Activated T-helper 9 cell treated with anti-CD3 and anti-CD28 coated beads, Interleukin-2, amount 50 U/mL, for 16 hours (primary cell): ENCODE measurements at places on chromosomes 13 and 19.

DNA sequence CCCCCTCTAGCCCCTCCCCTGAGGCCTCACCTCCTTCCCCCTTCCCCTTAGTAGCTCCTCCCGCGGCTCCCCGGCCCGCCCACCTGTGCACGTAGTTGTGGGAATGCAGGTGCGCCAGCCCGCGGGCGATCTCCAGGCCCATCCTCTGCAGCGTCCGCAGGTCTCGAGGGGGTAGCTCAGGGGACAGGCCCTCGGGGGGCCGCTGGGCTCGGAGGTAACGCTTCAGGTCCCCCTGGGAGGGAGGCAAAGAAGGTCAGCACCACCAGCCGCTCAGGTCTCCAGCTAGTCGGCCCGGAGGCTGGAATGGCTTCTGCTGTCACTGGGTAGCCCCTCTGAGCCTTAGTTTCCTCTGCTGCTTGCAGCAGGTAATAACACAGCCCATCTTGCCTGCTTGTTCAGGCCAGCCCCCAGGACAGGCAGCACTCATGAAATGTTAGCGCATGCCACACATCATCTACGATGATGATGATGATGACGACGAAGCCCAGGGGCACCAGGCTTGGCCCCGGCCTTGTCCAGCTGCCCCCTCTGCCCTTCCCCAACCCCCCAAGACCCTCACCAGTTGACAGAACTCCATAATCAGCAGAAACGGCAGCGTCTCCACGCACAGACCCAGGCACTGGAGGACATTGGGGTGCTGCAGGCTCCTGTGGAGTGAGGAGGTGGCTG, 9.2 kb downstream of the LMTK3 start:
- DNase-seq, result no peak

- no peak for DNase-seq
Measured at GRCh38 chr13:113186061-113186900, 22.2 kb downstream of the PCID2 start.

- DNase-seq, result no peak
Measured at GRCh38 chr13:39684531-39685137, 29.2 kb downstream of the COG6 start.

DNA sequence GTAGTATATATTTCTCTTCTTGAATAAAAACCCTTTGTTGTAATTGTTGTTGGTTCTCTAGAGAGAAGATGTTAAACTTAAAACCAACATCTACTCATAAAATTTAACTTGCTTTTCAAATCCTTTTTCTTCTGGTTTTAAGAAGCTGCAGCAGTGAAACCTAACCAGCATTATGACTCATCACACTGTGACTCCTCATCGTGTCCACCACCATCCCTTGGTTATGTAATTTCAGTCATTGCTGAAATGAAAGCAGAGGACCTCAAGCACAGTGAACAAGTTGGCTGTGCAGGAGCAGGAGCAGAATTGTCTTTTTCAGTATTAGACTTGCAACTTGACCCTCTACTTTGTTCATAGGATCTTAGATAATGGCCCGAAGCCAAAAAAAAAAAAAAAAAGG, 64.9 kb upstream of the HTR2A start:
- DNase-seq, result no peak

GRCh38 chr13:43383498-43384165, 360.2 kb downstream of the DNAJC15 start:
- DNase-seq, result no peak

GRCh38 chr19:48969276-48970138, 4.4 kb downstream of the FTL start:
- no peak for DNase-seq

DNA sequence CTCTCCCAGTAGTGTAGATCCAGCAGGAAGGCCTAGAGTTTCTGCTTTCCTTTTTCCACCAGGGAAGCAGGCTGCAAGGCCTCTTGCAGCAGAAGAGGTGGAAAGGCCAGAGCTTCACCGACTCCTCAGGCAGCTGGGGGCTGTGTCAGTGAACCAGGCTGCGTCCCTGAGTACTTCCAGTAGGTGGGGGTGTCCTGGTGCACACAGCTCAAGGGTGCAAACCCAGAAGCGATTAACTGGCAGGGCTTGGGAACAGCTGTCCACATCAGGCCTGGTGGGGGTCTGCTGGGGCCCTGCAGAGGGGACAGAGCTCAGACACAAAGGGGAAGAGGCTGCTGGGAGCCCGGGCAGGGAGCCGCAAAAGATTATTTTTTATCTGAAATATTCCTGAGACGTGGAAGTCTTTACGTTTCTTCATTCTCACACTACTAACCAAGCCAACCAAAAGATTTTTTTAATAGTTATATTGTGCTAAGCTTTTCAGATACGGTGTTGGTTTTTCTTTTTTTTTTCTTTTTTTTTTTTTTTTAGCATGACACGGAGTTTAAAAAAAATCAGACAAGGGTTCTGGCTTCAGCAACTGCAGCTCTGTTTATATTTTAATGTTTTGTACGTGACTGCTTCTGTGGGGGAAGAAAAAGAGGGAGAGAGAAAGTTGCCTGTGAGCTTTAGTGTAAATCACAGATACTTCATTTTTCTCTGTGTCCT, 11.0 kb downstream of the TSHZ3 start:
- DNase-seq, result no peak

DNA sequence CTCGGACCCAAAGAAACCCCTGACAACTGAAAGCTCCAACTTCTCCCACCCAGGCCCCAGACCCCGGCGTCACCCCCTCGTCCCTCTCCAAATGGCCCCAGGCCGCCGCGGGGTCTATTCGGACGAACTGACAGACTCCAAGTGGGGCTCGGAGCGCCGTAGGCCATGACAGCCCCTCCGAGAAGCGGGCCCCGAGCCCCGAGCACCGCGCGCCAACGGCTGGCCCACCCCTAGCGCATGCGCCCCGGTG, 360 bp downstream of the DDX39A start:
- DNase-seq, result no peak

DNA sequence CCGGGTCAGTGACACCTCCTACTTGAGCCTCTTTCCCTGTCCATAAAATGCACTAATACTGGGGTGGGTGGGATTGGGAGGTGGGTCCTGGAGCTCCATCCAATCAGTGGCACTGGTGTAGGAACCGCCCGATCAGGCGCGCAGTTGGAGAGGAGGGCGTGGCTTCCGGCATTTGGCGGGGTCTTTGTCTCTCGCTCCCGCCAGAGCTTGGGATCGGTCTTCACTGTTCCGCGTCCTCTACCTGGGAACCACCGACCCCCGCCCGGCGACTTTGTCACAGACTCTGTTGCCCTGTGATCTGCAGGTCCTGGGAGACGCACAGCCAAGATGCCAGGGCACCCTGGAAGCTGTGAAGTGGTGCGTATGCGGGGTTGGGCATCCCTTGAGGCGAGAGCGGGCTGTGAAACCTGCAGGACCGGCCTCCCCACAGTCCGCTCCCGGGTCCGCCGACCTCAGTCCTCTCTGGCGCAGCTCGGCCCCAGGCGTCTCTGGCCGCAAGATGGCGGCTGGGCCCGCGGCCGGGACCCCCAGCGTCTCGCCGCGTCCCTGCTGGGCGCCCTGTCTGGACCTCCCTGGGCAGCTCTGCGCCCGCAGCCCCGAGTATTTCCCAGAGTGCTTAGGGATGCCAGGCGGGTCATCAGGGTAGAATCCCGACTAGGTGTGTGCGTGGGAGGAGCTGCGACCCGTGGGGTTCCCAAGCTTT, 41.6 kb upstream of the ZNF730 start:
- DNase-seq, result no peak

GRCh38 chr13:77623806-77624205, 73.7 kb upstream of the SLAIN1 start:
- DNase-seq, result no peak

DNA sequence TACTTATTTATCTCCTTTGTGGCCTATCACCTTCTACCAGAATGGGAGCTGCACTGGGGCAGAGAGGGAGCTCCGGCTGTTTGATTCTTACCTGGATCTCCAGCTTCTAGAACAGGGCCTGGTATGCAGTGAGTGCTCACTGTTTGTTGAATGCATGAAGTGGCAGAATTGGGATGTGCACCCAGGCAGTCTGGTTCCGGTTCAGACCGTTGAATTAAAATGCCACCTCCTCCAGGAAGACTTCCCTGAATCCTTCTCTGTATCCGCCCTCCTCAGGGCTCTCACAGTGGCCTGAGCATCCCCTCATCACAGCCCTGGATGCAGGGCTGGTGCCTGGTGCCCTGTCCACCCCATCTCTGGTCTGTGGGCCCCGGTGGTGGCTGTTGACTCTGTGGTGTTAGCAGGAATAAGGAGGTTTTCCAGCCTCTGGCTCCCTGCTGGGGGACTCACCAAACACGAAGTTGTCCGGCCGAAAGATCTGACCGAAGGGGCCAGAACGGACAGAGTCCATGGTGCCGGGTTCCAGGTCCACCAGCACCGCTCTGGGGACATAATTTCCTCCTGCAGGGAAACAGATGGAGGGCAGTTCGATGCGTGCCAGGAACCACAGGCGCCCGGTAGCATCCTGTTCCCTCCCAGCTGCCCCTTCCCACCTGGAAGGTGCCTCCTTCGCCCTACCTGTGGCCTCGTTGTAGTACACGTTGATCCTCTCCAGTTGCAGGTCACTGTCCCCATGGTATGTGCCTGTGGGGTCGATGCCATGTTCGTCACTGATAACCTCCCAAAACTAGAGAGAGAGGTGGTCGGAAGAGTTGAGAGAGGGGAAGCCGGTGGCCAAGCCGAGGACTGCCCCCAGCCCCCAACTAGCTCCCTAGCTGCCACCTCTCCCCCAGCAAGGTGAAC, 1.0 kb downstream of the TUBB4A start:
- DNase-seq, result no peak

GRCh38 chr19:45591004-45591637, 6.5 kb upstream of the OPA3 start:
- no peak for DNase-seq

DNA sequence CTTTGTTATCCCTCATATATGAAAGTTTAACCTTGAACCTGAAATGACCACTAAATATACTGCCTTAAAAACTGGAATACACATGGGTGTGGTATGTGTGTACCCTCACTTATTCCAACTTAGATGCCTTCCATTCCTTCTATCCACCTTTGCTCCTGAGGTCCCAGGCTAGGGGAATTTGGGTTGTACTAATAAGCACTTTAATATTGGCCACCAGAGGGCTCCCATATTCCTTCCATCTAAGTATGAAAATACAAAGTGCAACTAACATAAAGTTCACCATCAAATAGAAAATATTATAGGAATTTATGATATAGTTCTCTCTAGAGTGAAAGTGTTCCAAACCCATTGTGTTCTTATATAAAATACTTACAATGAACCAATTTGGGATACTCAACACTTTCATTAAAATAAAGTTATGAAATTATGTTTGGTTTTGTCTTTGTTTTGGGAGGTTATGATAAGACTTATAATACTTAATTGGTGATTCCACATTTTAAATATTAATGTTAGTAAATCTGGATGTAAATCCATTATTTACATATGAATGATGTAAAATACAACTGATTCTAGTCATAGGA, 62.3 kb downstream of the ITGBL1 start:
- no peak for DNase-seq

GRCh38 chr13:108741930-108742329, 112.5 kb downstream of the MYO16 start:
- DNase-seq, result no peak

DNA sequence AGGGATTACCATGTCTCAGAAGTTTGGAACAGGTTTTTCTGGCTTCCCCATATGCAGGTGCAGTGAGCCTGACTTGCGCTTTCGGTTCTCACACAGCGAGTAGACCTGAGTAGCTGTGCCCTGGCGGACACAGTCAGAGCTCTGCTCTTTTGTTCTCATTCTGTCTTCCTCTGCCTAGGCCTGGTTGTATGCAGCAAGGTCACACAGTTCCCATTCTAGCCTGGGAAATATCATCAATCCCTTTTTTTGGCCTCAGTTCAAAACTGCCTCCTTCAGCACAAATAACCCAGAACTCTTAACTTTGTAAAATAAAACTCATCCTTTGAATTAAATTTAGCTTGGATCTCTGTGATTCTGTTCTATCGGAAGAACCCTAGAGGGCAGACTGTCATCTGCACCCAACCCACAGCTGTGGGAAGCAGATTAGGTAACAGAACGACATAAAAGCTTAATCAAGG, 10.2 kb downstream of the OXGR1 start:
- DNase-seq, result no peak

DNA sequence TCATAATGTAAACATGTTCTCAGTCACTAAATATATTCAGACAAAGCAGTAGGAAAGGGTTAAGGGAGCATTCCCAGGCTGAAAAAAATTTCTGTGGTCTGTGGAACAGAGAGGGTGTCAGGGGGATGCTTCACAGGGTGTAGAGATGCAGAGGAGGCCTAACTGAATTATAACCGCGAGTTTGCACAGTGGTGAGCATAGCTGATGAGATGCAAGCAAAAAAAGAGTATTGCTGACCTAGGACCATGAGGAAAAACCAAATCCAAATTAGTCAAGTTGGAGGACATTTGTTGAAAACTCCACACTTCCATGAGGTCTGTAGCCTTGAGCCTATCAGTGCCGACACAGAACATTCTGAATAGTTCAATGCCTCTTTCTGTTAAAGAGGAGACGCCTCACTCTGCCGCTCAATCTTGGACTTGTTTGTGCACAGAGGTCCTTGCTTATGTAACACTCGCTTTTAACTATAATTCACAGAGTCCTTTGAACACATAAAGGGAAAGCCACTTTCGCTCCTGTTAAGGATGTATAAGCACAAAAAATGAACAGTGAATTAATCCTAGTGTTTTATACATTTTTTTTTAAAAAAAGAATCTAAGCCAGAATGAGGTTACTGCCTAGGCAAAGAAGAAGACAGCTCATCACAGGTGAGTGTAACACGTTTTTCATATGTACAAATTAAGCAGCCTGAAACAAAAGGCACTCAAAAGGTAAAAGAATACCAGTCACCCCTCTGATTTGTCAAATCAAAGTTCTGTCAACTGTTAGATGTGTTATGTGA, 25.8 kb upstream of the INTS6 start:
- DNase-seq, result no peak

DNA sequence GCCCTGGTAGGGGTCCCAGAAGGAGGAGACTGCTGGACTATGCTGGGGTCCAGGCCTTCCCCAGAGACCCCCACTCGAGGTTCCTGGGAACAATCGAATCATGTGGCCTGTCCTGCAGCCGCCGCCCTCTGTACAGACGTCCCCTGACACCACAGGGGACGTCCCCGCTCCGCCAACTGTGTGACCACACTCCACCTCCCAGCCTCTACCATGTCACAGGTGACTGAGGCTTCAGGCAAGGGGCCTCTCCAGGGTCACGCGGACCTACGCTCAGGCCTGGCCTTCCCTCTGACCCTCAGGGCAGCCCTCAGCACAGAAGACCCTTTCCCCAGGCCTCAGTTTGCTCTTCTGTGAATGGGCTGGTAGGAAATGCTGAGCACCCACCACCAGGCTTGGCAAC, 13.1 kb upstream of the TMEM161A start:
- DNase-seq, result no peak

GRCh38 chr19:43616306-43616705, 3.1 kb downstream of the ZNF428 start:
- DNase-seq, result no peak

GRCh38 chr13:64540468-64540867, 2689.7 kb downstream of the PCDH9 start:
- no peak for DNase-seq

- DNase-seq, result no peak
Measured at GRCh38 chr19:30255791-30256495, 116.2 kb upstream of the ZNF536 start.

GRCh38 chr19:6947745-6948144, 60.4 kb downstream of the ADGRE1 start:
- DNase-seq, result peak; percentile 13
